ENCODE measurements at places on chromosomes 12 and 14. TPM values are rescaled to one million over a fixed set of nuclear protein-coding genes. Genes with fewer than 3 reads are reported as not detected.

Gene MYO1H
- not detected for total RNA-seq

Gene NYNRIN
- total RNA-seq, result 0.50 TPM

Gene STXBP6
- total RNA-seq, result not detected

Gene SERPINA10
- total RNA-seq, result not detected

Gene HOXC9
- not detected for total RNA-seq

Gene CEP128
- 47.4 TPM for total RNA-seq

Gene GPRC5D
- not detected for total RNA-seq

Gene GON7
- total RNA-seq, result 17.3 TPM

Gene SERPINA9
- not detected for total RNA-seq

Gene NT5DC3
- total RNA-seq, result 5.3 TPM

Gene SNAPC1
- total RNA-seq, result 5.1 TPM

Gene NRIP2
- total RNA-seq, result not detected

Gene IFT81
- total RNA-seq, result 2.2 TPM

Gene B4GALNT3
- 0.64 TPM for total RNA-seq

Gene ATG14
- 4.8 TPM for total RNA-seq

Gene DPY19L2
- total RNA-seq, result 5.2 TPM

Gene RNU4-1
- 2,122 TPM for total RNA-seq

Measured in activated CD8-positive, alpha-beta memory T cell treated with anti-CD3 and anti-CD28 coated beads, Interleukin-2, amount 10 ng/mL, durations not matched to agents 7 days and 5 days (primary cell).